ENCODE measurements at places on chromosomes 3 and 15.

GRCh38 chr3:50319894-50320625, 2.5 kb downstream of the HYAL2 start:
- DNase-seq, result no peak

DNA sequence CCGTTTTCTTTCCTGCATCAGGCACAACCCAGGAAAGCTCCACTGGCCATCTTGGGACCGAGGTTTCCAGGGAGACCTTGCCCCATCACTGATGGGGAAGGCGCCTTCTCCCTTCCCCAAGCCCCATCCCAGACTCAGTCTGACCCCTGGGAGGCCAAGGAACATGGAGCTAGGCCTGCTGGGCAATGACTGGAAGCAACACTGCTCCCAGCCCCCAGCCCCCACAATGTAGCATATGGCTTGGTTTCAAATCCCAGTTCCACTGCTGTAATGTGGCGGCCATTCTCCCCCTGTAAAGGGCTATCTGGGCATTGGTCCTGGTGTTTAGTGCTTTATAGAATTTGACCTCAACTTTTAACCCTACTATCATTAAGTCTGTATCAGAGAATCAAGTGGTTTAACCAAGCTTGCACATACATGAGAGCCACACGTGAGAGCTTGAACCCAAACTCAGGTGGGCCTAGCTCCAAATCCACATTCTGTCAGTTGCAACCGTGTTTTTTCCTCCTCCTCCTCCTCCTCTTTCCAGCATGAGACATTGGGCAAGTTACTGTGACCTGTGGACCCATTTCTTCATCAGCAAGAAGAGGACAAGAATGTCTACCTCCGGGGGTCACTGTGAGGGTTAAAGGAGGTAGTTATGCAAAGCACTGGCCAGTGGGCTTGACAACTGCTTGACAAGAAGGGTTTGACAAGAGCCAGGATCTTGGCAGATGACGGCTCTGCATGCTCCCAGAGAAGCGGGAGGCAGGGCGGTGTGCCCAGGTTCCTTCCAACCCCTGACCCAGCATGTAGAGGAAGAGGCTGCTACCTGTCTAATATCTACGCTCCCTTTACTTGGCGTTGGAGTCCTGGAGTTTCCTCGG, 37.4 kb downstream of the KLHL25 start:
- no peak for DNase-seq

GRCh38 chr3:147816752-147817151, 407.6 kb downstream of the ZIC1 start:
- DNase-seq, result no peak

DNA sequence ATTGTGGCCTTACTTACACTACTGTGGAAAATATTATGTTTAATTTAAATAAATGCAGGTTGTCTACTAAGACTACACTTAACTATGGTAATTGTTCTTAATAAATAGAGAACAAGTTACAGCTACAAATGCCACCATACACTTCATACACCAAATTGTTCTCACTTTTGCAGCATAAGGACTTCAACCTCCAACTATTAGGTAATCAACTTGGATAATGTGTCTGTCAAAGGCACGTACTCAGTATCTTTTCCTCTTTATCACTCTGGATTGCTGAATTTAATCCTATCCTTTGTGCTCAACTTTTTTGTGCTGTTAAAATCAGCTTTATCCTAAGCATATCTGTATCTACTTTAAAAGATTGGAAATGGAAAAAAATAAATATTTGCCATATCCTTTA, 41.6 kb upstream of the TMEM87A start:
- DNase-seq, result no peak

GRCh38 chr15:30922480-30923311, 19.0 kb downstream of the FAN1 start:
- peak; percentile 1 for DNase-seq

- DNase-seq, result no peak
Measured at GRCh38 chr3:141796081-141796888, 33.1 kb downstream of the GRK7 start.

- no peak for DNase-seq
Measured at GRCh38 chr15:99923711-99924110, 190.5 kb upstream of the LYSMD4 start.

DNA sequence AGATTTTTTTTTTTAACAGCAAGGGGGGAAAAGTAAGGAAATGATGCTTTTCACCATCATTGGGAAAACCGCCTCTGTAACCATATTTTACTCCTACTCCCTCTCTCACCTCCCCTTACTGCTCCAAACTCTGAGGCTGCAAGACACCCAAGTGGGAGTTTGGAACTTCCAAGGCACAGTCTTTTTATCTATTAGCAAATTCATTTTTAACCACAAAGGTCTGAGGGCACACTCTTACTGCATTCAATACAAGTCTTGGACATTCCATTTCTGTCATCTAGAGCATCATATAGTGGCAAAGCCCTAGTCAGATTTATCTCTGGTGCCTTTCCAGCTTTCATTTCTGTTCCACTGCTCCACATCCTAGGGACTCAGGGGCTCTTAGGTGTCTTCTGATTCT, 13.2 kb downstream of the FAM162A start:
- DNase-seq, result no peak

DNA sequence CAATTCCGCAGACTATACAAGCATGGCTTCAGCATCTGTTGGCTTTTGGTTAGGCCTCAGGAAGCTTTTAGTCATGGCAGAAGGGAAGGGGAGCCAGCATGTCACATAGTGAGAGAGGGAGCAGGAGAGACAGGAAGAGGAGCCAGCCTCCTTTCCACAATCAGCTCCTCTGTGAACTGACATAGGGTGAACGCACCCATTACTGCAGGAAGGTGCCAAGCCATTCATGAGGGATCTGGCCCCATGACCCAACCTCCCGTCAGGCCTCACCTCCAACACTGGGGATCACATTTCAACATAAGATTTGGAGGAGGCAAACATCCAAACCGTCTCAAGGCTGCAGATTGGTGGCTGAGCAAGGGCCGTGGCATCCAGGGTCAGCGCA, 106.3 kb downstream of the LRRK1 start:
- DNase-seq, result no peak

DNA sequence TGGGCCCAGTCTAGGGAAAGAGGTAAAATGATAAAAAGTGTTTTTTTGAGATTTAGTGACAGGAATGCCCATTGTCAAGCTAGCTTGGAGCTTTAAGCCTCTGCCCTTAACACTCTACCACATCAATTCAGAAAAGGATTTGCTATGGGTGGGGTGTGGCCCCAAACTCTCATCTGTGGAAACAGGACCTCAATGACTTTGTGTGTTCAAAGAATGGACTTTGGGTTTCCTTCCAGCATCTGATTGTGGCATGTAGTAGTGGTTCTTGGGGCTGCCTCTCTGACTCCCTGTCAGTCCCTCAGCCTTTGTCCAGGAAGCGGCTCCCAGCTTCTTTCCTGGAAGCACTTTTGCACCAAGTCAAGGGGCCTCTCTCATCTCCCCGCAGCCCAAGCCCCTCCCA, 56.1 kb downstream of the CCNL1 start:
- no peak for DNase-seq

DNA sequence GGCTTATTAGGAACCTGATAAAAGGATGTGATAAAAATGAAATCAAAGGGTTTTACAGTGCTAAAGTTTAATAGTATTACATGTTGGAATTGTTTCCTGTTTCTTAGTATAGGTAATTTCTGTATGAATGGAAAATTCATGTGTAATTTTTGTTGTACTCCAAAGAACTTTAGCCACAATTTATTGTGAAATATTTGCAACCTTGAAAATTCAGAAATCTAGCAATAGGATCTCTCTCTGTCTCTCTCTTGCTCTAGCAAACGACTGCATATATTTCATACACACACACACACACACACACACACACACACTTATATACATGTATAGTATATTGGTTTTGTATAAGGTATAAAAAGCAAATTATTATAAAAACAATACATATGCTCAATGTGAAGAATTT, 59.6 kb downstream of the PIAS1 start:
- no peak for DNase-seq

DNA sequence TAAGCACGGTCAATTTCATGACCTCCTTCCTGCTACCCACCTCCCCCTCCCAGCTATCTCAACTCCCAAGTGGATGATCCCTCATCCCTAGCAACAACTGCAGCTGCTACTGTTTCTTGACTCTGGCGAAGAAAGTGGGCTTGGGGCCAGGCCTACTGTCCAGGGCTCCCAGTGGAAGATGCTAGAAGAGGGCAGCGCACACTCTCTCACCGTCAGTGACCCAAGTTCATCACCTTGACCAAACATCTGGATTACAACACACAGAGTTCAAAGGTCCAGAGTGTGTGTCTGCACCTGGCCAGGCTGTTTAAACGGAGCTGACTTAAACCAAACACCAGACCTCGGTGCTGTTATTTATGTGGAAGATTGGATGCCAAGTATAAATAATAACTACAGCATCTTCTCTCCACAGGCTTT, 385.6 kb downstream of the SHQ1 start:
- DNase-seq, result no peak

GRCh38 chr3:139394116-139394515, 4.7 kb upstream of the COPB2 start:
- DNase-seq, result peak; percentile 21

- DNase-seq, result no peak
Measured at GRCh38 chr15:25248583-25249235, 190.1 kb downstream of the UBE3A start.

GRCh38 chr3:10973046-10973595, 19.4 kb upstream of the SLC6A1 start:
- no peak for DNase-seq

- no peak for DNase-seq
Measured at GRCh38 chr3:112012205-112012992, 13.7 kb downstream of the TAGLN3 start.

GRCh38 chr3:195241592-195242355, 29.2 kb downstream of the XXYLT1 start:
- peak; percentile 11 for DNase-seq

DNA sequence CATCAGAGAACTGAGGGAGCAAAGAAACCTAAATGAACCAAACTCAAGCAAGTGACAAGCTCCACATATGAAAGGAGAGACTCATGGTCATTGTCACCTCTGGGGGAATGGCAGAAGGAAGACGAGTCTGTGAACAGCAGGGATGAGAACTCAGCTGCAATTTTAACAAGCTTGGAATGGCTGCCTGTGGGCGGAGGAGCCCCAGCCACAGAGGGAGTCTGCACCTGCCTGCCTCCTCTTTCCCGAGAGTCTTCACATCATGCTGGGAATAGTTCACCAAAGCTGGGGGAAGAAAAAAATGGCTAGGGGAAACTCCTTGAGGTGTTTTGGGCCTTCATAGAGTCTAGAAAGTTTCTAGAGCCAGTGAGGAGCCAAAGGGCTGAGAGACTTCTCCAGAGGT, 21.3 kb upstream of the BHLHE40 start:
- no peak for DNase-seq

DNA sequence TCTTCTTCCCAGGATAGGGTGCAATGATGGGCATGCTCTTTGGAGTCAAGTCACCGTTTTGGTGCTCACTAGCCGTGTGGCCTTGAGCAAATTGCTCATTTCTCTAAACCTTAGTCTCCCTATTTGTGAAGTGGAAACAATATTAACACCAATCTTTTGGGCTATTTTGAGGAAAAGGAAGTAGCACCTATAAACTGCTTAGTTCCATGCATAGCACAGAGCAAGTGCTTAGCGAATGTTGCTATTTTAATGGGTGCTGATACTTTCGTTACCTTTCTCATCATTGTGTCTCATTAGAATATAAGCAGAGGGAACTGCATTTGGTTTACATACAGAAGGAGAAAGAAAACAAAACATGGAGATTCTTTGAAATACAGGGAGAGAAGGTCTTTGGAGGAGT, 66.1 kb downstream of the BOC start:
- no peak for DNase-seq

GRCh38 chr3:123278446-123278845, 76.7 kb downstream of the SEC22A start:
- no peak for DNase-seq

- no peak for DNase-seq
Measured at GRCh38 chr15:91970142-91970541, 116.6 kb downstream of the SLCO3A1 start.

- peak; percentile 31 for DNase-seq
Measured at GRCh38 chr3:189947948-189948723, 172.6 kb downstream of the P3H2 start.

GRCh38 chr15:66679061-66679656, 22.9 kb upstream of the SMAD6 start:
- no peak for DNase-seq

GRCh38 chr3:185382154-185382553, 19.2 kb downstream of the MAP3K13 start:
- DNase-seq, result no peak

GRCh38 chr3:108328821-108329486, 32.6 kb downstream of the HHLA2 start:
- DNase-seq, result no peak

DNA sequence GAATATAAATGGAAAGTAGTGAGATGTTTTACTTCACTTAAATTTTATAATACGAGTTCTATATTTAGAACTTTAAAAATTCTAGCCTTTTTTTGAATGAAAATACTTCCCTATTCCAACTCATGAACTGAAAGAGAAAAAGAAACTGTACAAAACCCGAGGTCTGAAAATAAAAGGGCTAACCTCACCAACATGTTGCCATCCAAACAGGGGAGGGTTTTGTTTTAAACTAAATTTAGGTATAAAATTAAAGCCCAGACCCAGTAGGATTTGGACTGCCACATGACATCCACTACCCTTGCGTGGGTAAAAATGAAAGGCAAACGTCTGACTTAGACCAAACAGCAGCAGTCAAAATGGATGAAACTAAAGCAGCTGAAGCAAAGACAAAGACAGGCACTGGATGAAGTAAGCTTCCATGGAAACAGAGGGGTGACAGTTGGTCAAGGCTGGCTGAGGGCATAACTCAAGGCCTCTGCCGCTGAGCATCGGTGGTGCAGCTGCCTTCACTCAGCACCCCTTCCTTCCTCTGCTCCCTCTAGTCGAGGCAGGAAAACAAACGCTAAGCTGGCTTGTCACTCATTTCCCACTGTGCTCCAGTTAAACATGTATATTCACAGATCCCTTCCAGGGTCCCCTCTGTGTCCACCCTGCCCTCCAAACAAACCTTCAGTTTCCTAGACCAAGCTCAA, 58.1 kb downstream of the TM4SF4 start:
- no peak for DNase-seq

DNA sequence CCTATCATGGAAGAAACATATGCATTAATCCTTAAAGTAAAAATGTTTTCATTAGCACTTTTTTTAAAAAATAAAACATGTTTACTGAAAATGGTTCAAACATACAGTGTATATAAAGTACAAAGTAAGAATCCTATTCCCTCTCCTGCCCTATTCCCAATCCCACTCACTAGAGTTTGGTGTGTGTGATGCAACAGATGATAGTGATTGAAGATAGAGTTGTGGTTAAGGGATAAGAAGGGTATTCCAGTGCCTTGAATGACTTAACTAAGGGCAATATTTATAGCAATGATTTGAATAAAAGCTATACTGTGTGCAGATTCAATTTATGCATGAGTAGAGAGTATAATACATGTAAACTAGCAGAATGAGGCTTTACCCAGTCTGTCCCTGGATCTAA, 18.1 kb downstream of the ZNF280D start:
- peak; percentile 29 for DNase-seq
